Kidney (tissue), 22 donors: ENCODE measurements at places on chromosomes 4 and X. TPM values are rescaled to one million over a fixed set of nuclear protein-coding genes. Genes with fewer than 3 reads are reported as not detected.

Gene PLXNA3
- total RNA-seq: 40.5 TPM

Gene GYPB
- not detected for total RNA-seq

Gene FAM50A
- total RNA-seq: 46.0 TPM

Gene MAGEA9
- not detected for total RNA-seq

Gene MAMLD1
- total RNA-seq: 6.5 TPM

Gene PNCK
- total RNA-seq: 1.5 TPM

DNA sequence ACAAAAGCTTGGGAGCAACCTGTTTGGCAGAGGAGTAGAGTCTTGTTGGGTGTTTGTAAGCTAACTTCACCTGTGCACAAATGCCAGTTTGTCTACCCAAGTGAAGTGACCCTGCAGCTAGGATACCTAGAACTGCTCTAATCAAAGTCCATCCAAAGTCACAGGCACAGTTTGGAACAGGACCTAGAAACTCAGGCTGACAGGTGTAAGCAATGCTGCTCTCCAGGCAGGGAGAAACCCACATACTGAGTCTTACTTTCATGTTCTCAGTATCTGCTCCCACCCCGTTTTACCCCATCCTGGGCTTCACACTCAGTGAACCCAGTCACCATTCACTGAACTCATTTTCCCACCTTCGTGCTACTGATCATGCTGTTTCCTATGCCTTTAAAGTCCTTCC is 40.3 kb downstream of the MAML3 start:
- no peak overlapping the region for H3K4me3 ChIP-seq
- H3K4me1 ChIP-seq: peaks cover 6% of the 10 kb centered on the region
- H3K27ac ChIP-seq: no peak overlapping the region
- no peaks in the 10 kb centered on the region for H3K27me3 ChIP-seq

DNA sequence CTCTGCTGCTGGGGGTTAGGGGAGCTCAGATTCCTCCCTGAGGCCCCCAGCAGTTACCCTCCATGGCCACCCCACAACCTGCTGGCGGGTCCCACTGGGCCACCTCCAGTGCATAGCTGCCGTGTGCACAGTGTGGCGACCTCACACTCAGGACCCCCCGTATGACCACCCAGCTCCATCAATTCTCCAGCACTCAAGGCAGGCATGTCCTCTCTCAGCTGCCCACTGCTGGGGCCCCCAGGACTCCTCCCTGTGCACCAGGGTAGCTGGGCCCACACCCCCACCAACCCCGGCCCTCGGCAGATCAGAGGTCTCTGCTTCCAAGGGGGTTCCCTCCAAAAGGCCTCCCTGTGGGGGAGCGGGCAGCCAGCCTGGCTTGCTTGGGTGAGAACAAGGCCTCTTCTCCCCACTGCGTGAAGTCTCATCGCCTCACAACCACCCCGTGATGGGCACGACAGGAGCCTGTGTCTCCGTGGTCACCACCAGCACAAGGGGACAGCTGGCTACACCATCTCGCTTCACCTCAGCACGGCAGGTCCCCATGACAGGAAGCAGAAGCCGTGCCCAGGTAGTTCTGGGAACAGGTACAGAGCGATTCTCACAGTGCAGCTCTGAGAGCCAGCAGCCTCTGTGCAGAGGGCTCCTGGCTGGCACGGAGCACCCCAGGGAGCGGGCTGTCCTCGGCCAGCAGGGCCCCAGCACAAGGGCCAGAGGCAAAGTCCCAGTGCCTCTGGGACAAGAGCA is 4.6 kb upstream of the HAUS3 start:
- peak; percentile 65 for DNase-seq
- H3K36me3 ChIP-seq: peaks cover 5% of the 10 kb centered on the region
- H3K4me3 ChIP-seq: no peak overlapping the region
- no peaks in the 10 kb centered on the region for H3K27me3 ChIP-seq

DNA sequence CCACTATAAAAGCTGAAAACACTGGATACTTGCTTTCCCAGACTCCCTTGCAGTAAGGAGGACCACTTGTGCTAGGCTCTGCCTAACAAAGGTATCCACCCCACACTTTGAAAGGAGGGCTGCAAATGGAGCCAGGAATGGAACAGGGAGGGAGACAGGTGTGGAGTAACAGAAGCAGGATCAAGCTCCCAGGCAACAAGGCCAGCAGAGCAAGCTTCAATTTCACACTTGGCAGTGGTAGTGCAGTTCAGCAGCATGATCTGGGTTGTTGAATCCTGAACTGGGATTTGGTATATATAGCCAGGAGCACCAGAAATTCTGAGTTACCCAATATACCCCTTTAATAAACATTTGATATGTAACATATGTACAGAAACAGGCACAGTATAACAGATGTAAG is 9.8 kb downstream of the LAMP2 start:
- H3K36me3 ChIP-seq: no peaks in the 10 kb centered on the region
- DNase-seq: no peak
- H3K27me3 ChIP-seq: no peaks in the 10 kb centered on the region
- H3K4me3 ChIP-seq: no peak overlapping the region
- H3K27ac ChIP-seq: no peak overlapping the region

DNA sequence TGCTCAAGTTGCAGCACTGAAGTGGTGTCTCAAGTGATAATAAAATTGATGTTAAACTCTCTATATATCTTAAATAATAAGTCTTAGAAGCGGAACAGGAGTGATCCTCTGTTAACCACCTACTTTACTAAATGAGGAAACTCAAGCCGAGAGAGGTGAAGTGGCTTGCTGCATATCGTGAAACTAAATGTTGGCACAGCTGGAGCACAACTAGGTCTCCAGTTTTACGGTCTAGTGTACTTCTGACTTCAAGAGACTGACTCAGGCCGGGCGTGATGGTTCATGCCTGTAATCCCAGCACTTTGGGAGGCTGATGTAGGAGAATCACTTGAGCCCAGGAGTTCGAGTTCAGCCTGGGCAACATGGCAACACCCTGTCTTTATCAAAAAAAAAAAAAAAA is 35.5 kb upstream of the PLS3 start:
- H3K36me3 ChIP-seq: no peaks in the 10 kb centered on the region
- no peak overlapping the region for H3K4me3 ChIP-seq
- no peak for DNase-seq
- no peaks in the 10 kb centered on the region for H3K4me1 ChIP-seq
- no peak overlapping the region for H3K27ac ChIP-seq

DNA sequence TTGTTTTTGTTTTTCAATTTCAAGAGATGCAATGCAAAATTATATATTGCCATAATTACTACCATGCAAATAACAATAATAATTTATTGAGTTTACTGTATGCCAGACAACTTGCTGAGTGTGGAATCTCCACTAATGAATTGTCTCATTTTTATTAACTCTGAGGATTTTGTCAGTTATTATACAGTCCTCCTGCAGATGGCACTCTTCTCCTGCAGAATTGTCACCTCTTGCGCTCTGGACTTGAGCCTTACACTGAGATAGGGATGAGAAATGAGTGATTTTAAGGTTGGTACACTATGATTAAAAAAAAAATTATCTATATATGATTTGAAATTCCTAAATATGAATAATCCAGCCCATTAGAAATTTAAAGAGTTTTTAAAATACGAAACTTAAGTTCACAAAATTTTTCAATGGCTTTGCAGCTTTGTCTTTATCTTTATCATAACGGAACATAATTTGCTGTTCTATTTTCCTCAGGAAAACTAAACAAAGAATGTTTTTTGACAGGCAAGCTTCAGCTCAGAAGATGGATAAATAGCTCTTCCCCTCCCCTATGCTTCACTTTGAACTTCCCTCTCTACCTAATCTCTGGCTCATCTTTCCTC is 12.7 kb upstream of the PAQR3 start:
- H3K4me1 ChIP-seq: no peaks in the 10 kb centered on the region
- no peak overlapping the region for H3K4me3 ChIP-seq
- DNase-seq: no peak
- no peak overlapping the region for H3K27ac ChIP-seq
- H3K36me3 ChIP-seq: no peaks in the 10 kb centered on the region
- no peaks in the 10 kb centered on the region for H3K27me3 ChIP-seq

DNA sequence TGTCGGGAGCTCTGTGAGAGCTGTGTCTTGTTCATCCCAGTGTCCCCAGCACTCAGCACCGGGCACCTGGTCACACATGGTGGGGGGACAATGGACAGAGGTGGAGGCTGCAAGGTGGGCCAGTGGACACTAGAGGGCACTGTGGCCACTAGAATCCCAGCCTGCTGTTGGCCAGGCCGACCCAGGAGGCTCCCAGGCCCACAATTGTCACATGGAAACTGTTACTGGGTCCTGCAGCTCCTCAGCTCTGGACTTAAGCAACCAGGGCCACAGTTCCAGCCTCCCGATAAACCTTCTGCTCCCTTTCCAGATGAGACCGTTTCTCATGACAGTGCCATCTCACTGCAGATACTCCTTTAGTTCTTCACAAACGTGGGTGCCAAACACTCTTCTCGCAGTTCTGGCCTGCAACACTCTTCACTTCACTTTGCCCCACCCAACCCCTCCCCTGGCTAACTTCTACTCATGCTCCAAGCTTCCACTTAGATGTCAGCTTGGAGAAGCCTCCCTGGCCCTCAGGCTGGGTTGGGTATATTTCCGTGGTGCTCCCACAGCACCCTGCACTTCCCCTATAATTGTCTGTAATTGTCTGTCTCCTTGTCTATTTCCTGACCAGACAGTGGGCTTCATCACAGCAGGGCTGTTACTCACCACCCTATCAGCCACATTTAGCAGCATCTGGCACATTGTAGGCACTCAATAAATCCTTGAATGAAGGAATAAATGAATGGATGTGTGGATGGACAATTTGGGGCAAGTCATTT is 3.5 kb upstream of the IQSEC2 start:
- H3K4me3 ChIP-seq: no peak overlapping the region
- peaks cover 13% of the 10 kb centered on the region for H3K4me1 ChIP-seq
- H3K27me3 ChIP-seq: peaks cover 6% of the 10 kb centered on the region
- H3K36me3 ChIP-seq: no peaks in the 10 kb centered on the region
- peak; percentile 45 for DNase-seq
